Osteoblast (primary cell): ENCODE measurements at places on chromosomes 4 and X. TPM values are rescaled to one million over a fixed set of nuclear protein-coding genes. Genes with fewer than 3 reads are reported as not detected.
A peak's percentile ranks its signal among the peaks of the same experiment; 100 is the strongest.

Gene RASL11B
- total RNA-seq = under 0.01 TPM in 1 of 2 replicates, not detected in the other

Gene ADAMTS3
- total RNA-seq = 1.2 and 2.2 TPM in 2 replicates

Gene TMEM144
- 6.8 and 8.0 TPM in 2 replicates for total RNA-seq

GRCh38 chr4:156390599-156391324, 437.1 kb upstream of the CTSO start:
- DNase-seq = no peak
- H3K27me3 ChIP-seq = no peaks in the 10 kb centered on the region
- peak overlapping the region; percentile 71 for H3K27ac ChIP-seq
- H3K4me1 ChIP-seq = peaks cover 40% of the 10 kb centered on the region
- H3K36me3 ChIP-seq = no peaks in the 10 kb centered on the region

GRCh38 chrX:68185161-68185560, 248.1 kb downstream of the OPHN1 start:
- no peak overlapping the region for H3K4me3 ChIP-seq
- H3K36me3 ChIP-seq = no peaks in the 10 kb centered on the region
- no peak for DNase-seq
- no peak overlapping the region for H3K27ac ChIP-seq

DNA sequence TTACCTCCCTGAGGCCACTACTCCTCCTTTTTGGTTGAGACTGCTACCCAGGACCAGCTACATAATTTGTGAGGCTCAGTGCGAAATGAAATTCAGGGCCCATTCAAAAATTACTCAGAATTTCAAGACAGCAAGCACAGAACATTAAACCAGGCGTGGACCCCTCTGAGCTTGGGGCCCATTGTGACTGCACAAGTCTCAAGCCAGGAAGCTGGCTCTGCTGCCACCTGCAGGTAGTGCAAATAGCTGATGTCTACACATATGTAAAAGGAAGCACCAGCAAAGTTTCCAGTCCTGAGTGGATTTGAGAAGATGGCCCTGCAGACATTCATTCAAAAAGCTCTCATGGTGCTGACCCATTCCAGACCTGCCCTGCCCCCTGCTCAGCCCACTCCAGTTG, 213.4 kb upstream of the LNX1 start:
- DNase-seq = no peak
- H3K4me3 ChIP-seq = no peak overlapping the region
- no peak overlapping the region for H3K27ac ChIP-seq

DNA sequence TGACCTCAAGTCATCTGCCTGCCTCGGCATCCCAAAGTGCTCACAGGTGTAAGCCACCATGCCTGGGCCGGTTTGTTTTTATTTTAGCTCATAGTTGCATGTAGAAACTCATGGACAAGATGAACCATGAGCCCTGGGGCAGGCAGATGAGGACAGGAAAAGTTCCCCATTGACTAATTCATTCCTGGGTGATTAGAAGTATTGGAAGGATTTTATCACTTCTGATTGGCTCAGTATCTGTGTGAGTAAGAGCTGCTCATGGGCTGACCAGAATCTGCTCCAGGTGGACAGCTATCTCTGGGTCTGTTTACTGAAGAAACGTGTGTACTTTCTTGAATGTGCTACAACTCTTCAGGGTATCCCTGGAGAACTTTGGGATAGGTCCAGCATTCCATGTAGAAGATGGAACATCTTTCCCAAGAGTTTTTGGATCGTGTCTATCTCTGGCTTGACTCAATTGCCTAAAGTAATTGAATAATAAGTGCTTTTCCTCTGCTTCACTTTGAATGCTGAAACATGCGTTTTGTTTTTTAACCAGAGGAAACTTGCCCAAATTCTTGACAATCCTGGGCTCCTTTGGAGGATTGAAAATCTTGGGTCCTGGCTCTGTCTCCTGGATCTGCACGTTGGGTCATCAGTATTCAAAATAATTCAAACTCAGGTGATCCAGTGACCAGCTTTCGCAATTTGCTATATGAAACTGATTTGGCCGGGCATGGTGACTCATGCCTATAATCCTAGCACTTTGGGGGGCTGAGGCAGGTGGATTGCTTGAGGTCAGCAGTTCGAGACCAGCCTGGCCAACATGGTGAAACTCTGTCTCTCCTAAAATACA, 88.6 kb upstream of the DHRSX start:
- no peaks in the 10 kb centered on the region for H3K4me1 ChIP-seq
- H3K27me3 ChIP-seq = peaks cover 18% of the 10 kb centered on the region
- H3K27ac ChIP-seq = no peak overlapping the region
- no peak for DNase-seq

- H3K36me3 ChIP-seq = no peaks in the 10 kb centered on the region
- H3K4me3 ChIP-seq = no peak overlapping the region
- H3K4me1 ChIP-seq = no peaks in the 10 kb centered on the region
- H3K27ac ChIP-seq = no peak overlapping the region
- DNase-seq = peak; percentile 37
Observed at GRCh38 chr4:8010618-8011017, 71.0 kb upstream of the AFAP1 start.

DNA sequence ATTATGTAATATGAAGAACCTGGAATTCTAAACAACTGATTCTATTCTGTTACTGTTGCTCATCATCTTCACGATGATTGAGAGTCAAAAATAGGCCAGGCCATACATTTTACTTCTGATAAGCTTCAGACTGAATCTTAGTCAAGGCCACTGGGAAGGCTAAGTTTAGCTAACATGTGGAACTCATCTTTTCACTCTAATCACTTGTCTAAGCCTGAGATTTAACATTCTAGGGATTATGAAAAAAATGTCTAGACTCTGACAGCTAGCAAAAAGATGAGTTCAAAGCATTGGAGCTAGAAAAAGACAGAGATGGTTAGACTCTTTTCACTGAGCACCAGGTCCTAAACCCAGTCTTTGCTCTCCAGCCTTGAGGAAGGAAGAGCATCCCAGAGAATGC, 656.2 kb upstream of the IGFBP7 start:
- no peaks in the 10 kb centered on the region for H3K27me3 ChIP-seq
- DNase-seq = no peak
- H3K4me3 ChIP-seq = no peak overlapping the region
- no peaks in the 10 kb centered on the region for H3K36me3 ChIP-seq
- H3K4me1 ChIP-seq = no peaks in the 10 kb centered on the region

GRCh38 chr4:76624241-76624681, 189.2 kb downstream of the SHROOM3 start:
- DNase-seq = peak; percentile 90
- peak overlapping the region; percentile 88 for H3K27ac ChIP-seq
- H3K4me1 ChIP-seq = peaks cover 31% of the 10 kb centered on the region
- peak overlapping the region; percentile 33 for H3K4me3 ChIP-seq

Gene PDE6B
- not detected in 2 replicates for total RNA-seq

GRCh38 chr4:36067116-36067515, 177.2 kb downstream of the ARAP2 start:
- no peak overlapping the region for H3K4me3 ChIP-seq
- H3K4me1 ChIP-seq = no peaks in the 10 kb centered on the region
- no peak for DNase-seq

GRCh38 chr4:145003675-145004074, 94.3 kb downstream of the ANAPC10 start:
- H3K27ac ChIP-seq = no peak overlapping the region
- no peaks in the 10 kb centered on the region for H3K4me1 ChIP-seq
- no peaks in the 10 kb centered on the region for H3K36me3 ChIP-seq
- no peaks in the 10 kb centered on the region for H3K27me3 ChIP-seq

Gene SSX1
- not detected in 2 replicates for total RNA-seq

Gene PAPSS1
- 107 and 123 TPM in 2 replicates for total RNA-seq

Gene HSD17B10
- 41.5 and 48.5 TPM in 2 replicates for total RNA-seq
